ENCODE measurements at places on chromosomes 5 and 9. TPM values are rescaled to one million over a fixed set of nuclear protein-coding genes. Genes with fewer than 3 reads are reported as not detected.

- H3K4me3 ChIP-seq = no peak overlapping the region
- no peak overlapping the region for H3K27ac ChIP-seq
- H3K27me3 ChIP-seq = peaks cover 22% of the 10 kb centered on the region
- no peaks in the 10 kb centered on the region for H3K36me3 ChIP-seq
Measured at GRCh38 chr5:113489299-113489698, 1.0 kb upstream of the MCC start.

DNA sequence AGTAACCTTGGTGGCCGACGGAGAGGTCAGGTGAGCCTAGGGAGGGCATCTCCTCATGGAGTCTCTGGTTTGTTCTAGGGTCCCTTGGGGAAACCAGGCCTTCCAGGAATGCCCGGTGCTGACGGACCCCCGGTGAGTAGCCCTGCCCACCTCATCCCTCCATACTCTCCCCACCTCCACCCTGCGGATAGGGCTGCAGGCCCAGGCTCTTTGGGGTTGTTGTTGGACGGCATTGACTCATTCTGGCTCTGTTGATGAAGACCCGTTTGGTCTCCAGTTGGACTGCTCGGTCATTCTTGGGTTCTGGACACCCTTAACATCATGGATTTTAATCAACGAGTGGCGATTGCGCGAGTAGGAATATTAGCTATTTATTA lies 112.3 kb upstream of the FCN2 start:
- H3K27me3 ChIP-seq = no peaks in the 10 kb centered on the region
- H3K4me3 ChIP-seq = no peak overlapping the region
- peaks cover 20% of the 10 kb centered on the region for H3K36me3 ChIP-seq
- DNase-seq = no peak
- H3K27ac ChIP-seq = no peak overlapping the region
- peaks cover 8% of the 10 kb centered on the region for H3K4me1 ChIP-seq

DNA sequence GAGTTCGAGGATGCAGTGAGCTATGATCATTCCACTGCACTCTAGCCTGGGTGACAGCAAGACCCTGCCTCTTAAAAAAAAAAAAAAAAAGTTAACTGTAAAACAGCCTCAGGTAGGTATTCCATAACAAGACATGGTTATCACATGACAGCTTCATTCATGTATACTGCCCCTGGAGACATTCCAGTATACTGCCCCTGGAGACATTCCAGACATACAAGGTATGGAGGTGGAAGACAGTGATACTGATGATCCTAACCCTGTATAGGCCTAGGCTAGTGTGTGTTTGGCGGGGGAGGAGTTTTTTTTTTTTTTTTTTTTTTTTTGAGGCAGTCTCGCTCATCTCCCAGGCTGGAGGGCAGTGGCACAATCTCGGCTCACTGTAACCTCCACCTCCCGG lies 105.5 kb downstream of the RICTOR start:
- no peak for DNase-seq
- H3K27me3 ChIP-seq = no peaks in the 10 kb centered on the region
- H3K4me3 ChIP-seq = no peak overlapping the region
- no peak overlapping the region for H3K27ac ChIP-seq
- peaks cover 11% of the 10 kb centered on the region for H3K36me3 ChIP-seq

DNA sequence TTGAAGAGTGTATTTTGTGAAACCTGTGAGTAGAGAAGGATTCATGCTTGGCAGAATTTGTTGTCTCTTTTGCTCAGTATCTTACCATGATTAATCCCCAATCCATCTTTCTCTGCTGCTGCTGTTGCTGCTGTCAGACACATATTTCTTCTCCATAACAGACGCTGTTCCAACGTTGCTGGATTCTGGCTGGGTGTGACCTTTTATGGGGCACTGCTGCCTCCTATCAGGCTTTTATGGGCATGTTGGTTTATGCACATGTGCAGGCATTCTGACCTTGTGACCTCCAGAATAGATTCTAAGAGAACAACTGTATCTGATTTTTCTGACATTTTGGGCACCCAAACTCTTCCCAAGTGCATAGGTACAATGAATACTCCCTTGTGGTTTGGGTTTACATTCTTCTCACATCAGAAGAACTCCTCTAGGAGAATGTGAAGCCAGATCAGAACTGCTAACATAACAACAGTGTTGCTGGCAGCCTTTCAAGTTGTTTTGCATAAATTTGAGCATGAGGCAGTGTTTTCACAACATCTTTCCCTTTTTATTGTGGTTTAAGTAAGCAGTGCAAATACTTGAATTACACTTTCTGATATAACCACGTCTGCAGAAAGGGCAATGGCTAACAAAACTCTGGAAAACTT lies 9.2 kb upstream of the ISL1 start:
- no peaks in the 10 kb centered on the region for H3K4me1 ChIP-seq
- DNase-seq = no peak
- H3K27ac ChIP-seq = no peak overlapping the region
- H3K27me3 ChIP-seq = peaks cover 18% of the 10 kb centered on the region
- no peak overlapping the region for H3K4me3 ChIP-seq
- no peaks in the 10 kb centered on the region for H3K36me3 ChIP-seq

- H3K27me3 ChIP-seq = no peaks in the 10 kb centered on the region
- no peak overlapping the region for H3K4me3 ChIP-seq
- no peak overlapping the region for H3K27ac ChIP-seq
- DNase-seq = no peak
- no peaks in the 10 kb centered on the region for H3K4me1 ChIP-seq
Measured at GRCh38 chr5:7784683-7785380, 66.1 kb downstream of the CFAP90 start.

- peaks cover 4% of the 10 kb centered on the region for H3K27me3 ChIP-seq
- no peak overlapping the region for H3K27ac ChIP-seq
- no peaks in the 10 kb centered on the region for H3K36me3 ChIP-seq
- no peak overlapping the region for H3K4me3 ChIP-seq
Measured at GRCh38 chr5:74017786-74018211, 391.8 kb downstream of the ARHGEF28 start.

DNA sequence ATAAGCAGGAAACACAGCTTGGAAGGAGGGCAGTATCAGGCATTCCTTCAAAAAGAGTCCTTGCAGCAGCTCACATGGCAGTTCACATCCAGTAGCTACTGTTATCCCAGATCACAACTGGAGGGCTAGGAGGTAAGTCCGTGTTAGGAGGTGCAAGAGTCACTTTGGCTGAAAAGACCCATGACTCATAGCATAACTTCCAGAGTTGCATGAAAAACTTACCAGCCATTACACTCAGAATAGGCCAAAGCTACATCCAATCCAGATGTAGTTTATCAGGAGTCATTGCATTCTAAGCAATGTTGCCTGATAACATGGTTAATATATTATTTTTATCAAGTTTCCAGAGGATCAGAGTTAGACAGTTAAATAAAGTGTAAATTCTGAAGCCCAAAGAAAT lies 1126.4 kb upstream of the SEMA6A start:
- no peaks in the 10 kb centered on the region for H3K4me1 ChIP-seq
- H3K4me3 ChIP-seq = no peak overlapping the region
- no peaks in the 10 kb centered on the region for H3K36me3 ChIP-seq
- no peak for DNase-seq

DNA sequence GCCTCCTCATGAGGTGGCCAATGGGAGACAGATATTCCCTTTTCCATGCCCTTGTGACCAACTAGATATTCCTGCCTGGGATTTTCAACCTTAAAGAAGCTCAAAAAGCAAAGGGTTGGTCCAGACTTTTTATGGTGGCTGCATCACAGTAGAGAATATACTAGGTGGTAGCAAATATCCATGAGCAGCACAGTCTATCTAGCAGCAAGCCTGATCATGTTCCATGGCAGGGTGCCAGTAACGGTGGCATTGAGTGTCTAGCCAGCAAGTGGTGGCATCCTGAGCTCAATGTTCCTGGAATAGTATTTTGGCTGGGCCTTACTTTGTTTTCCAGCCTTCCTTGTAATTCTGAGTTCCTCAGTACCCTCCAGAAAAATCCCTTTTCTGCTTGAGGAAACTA lies 25.8 kb downstream of the CDC25C start:
- H3K4me1 ChIP-seq = no peaks in the 10 kb centered on the region
- H3K36me3 ChIP-seq = peaks cover 2% of the 10 kb centered on the region
- no peak overlapping the region for H3K4me3 ChIP-seq
- H3K27me3 ChIP-seq = no peaks in the 10 kb centered on the region
- no peak for DNase-seq

GRCh38 chr5:112691339-112691680 lies 46.4 kb upstream of the APC start:
- H3K27me3 ChIP-seq = peaks cover 12% of the 10 kb centered on the region
- DNase-seq = no peak
- no peaks in the 10 kb centered on the region for H3K4me1 ChIP-seq
- no peaks in the 10 kb centered on the region for H3K36me3 ChIP-seq
- no peak overlapping the region for H3K4me3 ChIP-seq
- no peak overlapping the region for H3K27ac ChIP-seq

GRCh38 chr9:87039809-87040392 lies 92.6 kb upstream of the GAS1 start:
- no peaks in the 10 kb centered on the region for H3K36me3 ChIP-seq
- no peak overlapping the region for H3K4me3 ChIP-seq
- H3K27me3 ChIP-seq = no peaks in the 10 kb centered on the region
- no peaks in the 10 kb centered on the region for H3K4me1 ChIP-seq
- DNase-seq = no peak

DNA sequence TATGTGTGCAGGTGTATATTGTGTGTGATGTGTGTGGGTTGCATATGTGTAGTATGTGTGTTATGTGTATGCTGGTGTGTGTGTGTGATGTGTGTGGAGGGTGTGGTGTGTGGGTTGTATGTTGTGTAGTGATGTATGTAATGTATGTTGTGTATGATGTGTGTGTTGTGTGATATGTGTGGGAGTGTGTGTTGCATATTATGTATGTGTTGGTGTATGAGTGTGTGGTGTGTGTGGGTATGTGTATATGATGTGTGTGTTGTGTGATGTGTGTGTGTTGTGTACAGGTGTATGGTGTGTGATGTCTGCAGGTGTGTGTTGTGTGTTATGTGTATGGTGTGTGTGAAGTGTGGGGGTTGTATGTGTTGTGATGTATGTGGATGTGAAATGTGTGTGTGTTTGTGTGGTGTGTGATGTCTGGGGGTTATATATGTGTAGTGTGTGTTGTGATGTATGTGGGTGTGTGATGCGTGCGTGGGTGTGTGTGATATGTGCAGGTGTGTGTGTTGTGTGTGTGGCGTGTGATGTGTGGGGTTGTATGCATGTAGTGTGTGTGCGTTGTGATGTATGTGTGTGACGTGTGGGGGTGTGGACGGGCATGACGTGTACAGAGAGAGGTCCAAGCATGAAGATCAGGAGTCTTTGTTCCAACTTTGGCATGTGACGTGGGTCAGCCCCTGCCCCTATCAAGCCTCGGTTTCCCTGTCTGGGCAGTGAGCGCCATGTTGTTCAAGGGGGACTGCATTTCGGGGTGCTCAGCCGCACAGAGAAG lies 8.5 kb upstream of the CRB2 start:
- no peaks in the 10 kb centered on the region for H3K4me1 ChIP-seq
- no peak overlapping the region for H3K4me3 ChIP-seq
- no peaks in the 10 kb centered on the region for H3K36me3 ChIP-seq
- no peaks in the 10 kb centered on the region for H3K27me3 ChIP-seq
- no peak for DNase-seq

- peak overlapping the region; percentile 9 for H3K27ac ChIP-seq
- peak; percentile 72 for DNase-seq
- H3K4me3 ChIP-seq = no peak overlapping the region
- no peaks in the 10 kb centered on the region for H3K36me3 ChIP-seq
- peaks cover 6% of the 10 kb centered on the region for H3K4me1 ChIP-seq
- H3K27me3 ChIP-seq = no peaks in the 10 kb centered on the region
Measured at GRCh38 chr5:92927291-92927778, 653.7 kb downstream of the NR2F1-AS1 start.

GRCh38 chr5:176733406-176734262 lies 76.7 kb upstream of the UNC5A start:
- H3K36me3 ChIP-seq = no peaks in the 10 kb centered on the region
- peaks cover 1% of the 10 kb centered on the region for H3K27me3 ChIP-seq
- H3K4me1 ChIP-seq = no peaks in the 10 kb centered on the region
- no peak overlapping the region for H3K4me3 ChIP-seq

ENG gene
- 688 TPM for total RNA-seq

RNF183 gene
- not detected for total RNA-seq

F12 gene
- 1.00 TPM for total RNA-seq

STK32A gene
- not detected for total RNA-seq

RCL1 gene
- total RNA-seq = 12.1 TPM

SPINK13 gene
- total RNA-seq = not detected

IFNA2 gene
- not detected for total RNA-seq

TAF11L5 gene
- not detected for total RNA-seq
